ENCODE measurements at places on chromosomes 6 and 20. TPM values are rescaled to one million over a fixed set of nuclear protein-coding genes. Genes with fewer than 3 reads are reported as not detected.

Gene GATA5
- total RNA-seq, result not detected

DNA sequence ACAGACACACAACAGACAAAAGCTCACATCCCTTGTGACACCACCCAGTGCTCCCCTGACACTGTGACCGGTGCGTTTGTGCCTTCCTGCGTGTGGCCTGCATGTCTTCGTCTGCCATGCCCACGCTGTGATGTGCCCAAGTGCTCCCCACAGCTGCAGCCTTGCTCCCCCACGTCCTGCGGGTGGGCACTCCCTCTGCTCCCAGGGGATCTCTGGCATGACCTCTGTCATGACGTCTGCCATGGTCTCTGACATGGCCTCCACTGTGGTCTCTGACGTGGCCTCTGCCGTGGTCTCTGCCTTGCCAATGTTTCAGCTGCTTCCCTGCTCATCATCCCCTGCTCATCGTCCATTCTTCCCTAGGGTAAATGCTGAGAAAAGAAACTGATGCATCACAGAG lies 200.9 kb downstream of the DLL1 start:
- no peak for DNase-seq

- DNase-seq, result no peak
These were observed 29.9 kb downstream of the PHACTR2 start for GRCh38 chr6:143707697-143708096.

- no peak for DNase-seq
These were observed 147.4 kb upstream of the SIM1 start for GRCh38 chr6:100612094-100612493.

Gene NR2E1
- total RNA-seq, result not detected

Gene ELOVL4
- 0.66 TPM for total RNA-seq

GRCh38 chr6:95142661-95143335 lies 434.5 kb upstream of the MANEA start:
- no peak for DNase-seq

GRCh38 chr6:83096791-83097190 lies 29.3 kb downstream of the DOP1A start:
- DNase-seq, result no peak

Gene KIF6
- 2.9 TPM for total RNA-seq

Gene AURKA
- 133 TPM for total RNA-seq

DNA sequence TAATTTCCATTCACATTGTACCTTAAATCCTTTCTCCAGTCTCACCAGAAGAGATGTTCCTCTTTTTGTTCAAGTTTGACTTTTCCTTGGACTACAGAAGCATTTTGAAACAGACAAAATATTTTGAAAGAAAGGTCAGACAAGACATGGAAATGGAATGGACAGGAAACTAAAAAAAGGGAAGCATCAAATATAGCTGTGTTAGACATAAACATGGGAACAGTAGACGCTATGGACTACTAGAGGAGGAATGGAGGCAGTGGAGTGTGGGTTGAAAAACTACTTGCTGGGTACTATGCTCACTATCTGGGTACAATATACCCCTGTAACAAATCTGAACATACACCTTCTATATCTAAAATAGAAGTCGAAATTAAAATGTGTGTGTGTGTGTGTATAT lies 4.1 kb upstream of the FAM135A start:
- DNase-seq, result no peak

Gene HLA-DMB
- total RNA-seq, result 0.16 TPM

- no peak for DNase-seq
These were observed 60.5 kb downstream of the HACE1 start for GRCh38 chr6:104799134-104799657.

DNA sequence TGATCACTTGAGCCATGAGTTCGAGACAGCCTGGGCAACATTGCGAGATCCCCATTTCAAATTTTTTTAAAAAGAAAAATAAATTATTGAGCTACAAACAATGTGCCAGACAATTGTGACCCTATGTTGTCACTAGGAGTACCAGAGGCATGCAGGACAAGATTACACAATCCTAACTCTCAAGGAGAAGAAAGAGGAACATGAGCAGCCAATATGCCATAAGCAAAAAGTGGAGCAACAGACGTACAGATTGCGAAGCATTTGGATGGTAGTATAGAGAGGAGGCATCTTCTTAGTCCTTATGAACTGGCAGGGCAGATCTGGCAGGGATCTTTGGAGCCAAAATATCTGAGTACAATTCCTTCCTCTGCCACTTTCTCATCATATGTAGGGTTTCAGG lies 156.4 kb downstream of the OR2B2 start:
- DNase-seq, result no peak

DNA sequence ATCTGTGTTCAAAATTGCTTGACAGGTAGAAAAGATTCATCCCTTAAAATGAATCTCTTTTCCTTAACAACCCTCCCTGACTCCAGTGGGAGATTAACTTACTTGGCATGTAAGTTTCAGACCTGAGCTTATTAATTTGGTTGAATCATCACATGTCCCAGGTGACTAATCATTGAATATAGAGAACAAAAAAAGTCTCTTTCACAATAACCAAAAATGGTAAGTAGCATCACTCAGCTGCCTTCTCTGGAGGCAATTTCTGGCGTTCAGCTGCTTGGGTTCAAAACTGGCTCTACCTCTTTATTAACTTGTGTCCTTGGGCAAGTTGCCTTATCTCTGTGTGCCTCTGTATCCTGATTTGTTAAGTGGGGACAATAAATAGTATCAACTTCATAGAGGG lies 2.9 kb downstream of the C6orf141 start:
- DNase-seq, result peak; percentile 80

DNA sequence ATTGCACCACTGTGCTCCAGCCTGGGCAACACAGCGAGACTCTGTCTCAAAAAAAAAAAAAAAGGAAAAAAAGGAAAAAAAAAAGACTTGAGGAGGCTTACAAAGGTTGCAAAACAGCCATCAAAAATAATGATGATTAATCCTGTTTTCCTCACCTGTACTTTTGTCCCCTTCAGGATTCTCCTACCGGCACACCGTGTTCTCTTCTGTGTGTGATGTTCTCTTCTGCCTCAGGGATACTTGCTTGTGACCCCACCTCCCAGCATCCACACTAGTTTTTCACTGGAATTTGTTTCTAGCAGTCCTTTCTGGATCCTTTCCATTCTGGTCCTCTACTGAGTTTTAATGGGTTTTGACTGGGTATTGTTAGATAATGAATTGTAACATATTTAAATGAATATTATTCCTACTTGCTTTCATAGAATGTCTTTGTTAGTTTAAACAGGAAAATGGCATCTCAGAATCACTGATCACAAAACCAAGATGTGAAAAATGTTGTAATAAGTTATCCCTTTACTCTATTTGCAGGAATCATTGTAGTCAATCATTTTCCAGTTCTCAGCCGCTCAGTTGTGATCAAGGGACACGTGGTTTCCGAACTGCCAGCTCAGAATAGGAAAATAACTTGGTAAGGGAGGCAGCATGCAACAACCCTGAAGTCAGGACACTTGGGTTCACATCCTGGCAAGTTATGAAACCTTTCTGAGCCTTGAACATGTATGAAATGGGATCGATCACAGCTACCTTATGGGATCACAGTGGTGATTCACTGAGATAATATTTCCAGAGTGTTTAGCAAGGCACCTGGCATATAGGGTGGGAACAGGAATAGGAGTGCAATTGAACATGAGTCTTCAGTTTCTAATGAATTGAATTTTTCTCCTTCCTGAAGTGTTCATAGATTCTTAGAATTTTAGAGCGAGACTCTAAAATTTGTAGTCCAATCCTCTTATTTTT lies 8.5 kb downstream of the C6orf89 start:
- DNase-seq, result no peak

GRCh38 chr6:139378882-139379341 lies 4.5 kb upstream of the CITED2 start:
- DNase-seq, result peak; percentile 74

Gene CDSN
- total RNA-seq, result not detected

DNA sequence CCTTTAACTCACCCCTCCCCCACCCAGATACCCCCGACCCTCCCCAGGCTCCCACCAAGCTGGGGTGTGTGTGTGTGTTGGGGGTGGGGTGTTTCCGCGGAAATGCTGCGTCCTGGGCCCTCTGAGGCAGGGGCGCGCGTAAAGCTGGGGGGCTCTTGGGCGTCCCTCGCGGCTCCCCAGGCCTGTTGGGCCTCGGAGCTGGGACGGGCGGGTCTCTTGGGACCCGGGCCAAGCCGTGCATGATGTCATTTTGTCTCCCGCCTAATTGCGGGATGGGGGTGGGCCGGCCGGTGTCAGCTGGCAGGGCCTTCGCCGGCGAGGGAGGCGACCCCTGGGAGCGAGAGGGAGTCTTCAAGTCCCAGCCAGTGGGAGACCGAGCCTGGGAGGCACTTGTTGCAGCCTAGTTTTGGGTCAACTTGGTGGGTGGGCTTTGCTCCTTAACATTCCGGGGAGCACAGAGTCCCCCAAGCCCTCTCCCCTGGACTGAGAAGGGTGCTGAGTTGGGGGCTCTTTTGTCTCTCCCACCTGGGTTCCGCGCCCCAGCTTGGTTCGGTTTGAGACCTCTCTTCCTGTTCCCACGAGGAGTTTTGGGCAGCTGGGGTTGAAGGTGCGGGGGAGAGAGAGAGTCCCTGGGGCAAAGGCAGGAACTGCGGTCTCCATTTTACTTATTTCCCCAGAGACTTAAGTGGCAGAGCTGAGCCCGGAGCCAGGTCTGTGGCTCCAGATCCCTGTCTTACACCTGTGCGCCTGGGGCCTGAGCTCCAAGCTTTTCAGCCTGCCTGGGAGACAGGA lies 623 bp downstream of the MYBL2 start:
- no peak for DNase-seq

Gene KCNK16
- total RNA-seq, result not detected

GRCh38 chr6:26225848-26226578 lies 138.8 kb downstream of the HFE start:
- DNase-seq, result no peak

Measured in HT1080 (cell line).